HCT116 (cell line): ENCODE measurements at places on chromosomes 7 and 10.

- no peak for DNase-seq
Measured at GRCh38 chr10:119783665-119784027, 57.8 kb downstream of the INPP5F start.

DNA sequence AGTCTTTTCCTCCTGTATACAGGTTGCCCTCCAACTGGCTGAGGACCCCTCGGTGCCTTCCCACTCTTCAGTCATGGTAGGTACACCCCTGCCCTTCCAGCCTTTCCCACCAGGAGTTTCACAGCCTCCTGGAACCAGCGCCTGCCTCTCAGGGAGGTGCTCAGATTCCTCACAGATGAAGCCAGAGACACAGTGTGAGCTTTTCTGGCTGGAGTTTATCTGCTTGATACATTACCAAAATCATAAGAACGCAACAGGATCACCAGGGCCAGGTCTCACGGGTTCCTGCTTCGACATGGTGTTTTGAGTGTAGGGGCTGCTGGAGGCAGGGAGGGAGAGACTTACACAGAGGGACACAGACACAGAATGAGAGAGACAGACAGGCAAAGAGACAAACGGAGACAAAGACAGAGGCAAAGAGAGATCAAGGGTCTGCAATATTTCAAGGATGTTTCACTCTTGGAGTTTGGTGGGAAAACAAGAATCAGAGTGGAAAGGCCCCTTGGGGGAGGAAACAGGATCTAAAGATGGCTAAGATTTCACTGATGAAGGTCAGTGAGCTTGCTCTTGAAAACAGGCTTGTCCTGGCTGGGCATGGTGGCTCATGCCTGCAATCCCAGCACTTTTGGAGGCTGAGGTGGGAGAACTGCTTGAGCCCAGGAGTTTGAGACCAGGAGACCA, 6.5 kb upstream of the INMT start:
- DNase-seq, result no peak

GRCh38 chr10:96646751-96647166, 59.9 kb upstream of the TM9SF3 start:
- no peak for DNase-seq

DNA sequence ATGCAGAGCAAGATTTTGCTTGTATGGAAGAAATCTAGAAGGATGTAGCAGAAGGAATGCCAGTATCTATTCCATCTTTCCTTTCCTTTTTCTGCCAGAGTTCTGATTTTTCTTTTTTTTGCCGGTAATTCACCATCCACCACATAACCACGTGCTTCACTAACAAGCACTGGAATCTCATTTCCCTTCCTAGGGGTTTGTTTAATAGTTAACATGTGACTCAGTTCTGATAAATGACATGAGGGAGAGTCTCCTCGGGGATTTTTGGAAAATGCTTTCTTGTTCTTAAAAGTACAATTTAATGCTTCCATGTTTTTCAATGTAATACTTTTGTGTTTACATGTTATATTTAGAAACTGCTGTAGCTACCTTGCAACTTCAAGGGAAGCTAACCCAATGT, 590.2 kb downstream of the SH2D4B start:
- DNase-seq, result no peak

GRCh38 chr10:74223755-74224529, 72.9 kb downstream of the ADK start:
- peak; percentile 89 for DNase-seq

DNA sequence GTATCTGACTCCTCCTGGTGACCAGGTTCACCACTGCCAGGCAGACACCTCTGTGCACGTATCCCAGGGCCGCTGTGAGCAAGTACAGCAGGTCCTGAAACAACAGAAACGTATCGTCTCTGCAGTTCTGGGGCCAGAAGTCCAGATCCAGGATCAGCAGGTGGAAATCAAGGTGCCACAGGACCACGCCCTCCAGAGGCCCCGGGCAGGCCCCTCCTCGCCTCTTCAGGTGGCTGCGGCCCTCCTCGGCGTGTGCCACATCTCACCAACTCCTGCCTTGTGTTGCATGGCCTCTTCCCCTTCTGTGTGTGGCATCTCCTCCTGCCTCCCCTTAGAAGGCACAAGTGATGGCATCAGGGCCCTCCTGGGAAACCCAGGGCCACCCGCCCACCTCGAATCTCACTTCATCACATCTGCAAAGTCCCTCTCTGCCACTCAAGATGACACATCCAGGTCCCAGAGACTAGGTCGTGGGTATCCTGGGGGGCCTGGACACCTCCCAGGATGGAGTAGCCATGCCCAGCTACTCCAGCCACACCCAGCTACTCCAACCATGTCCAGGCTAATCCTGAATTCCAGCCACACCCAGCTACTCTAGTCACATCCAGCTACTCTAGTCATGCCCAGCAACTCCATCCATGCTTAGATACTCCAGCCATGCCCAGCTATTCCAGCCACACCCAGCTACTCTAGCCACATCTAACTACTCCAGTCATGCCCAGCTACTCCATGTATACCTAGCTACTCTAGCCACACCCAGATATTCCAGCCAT, 52.6 kb upstream of the DNAAF5 start:
- no peak for DNase-seq

DNA sequence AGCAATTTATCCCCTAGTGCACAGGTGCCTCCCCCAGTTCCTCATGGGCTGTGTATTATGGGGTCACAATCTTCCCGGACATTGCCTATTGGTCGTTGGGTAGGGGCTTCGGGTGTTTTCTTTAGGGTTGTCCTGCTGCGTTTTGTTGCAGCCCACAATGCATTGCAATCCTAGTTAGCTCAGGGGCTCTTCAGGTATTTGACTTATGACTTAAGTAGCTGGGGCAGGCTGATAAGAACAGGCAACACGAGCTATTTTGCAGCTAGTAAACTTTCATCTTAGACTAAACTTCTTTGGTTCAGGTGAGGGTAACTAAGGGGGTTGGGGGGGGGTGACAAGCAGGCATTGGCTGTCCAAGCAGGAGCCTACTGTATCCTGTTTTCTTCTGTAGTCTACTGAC, 158.5 kb downstream of the TPST1 start:
- DNase-seq, result no peak

- no peak for DNase-seq
Measured at GRCh38 chr7:133859871-133860450, 267.2 kb upstream of the LRGUK start.

GRCh38 chr7:1055491-1055955, 11.2 kb downstream of the GPR146 start:
- no peak for DNase-seq

DNA sequence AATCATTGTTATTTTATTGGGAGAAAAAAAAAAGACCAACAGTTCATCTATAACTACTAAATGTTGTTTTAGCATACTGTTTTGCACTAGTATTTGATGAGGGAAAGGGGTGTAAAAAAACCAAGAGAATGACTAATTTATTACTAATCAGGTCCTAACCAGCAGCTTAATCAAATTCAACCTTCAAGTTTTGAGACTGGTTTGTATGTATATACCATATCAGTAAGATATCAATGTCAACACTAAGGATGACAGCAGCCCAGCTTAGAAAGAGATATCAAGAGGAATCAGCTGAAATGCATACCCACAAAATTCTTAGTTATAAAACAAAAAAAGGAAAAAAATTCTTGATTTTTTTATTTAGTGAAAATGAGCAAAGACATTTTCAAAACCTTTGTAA, 122.6 kb downstream of the KMT2C start:
- no peak for DNase-seq

GRCh38 chr10:71334221-71334791, 15.2 kb downstream of the SLC29A3 start:
- no peak for DNase-seq

GRCh38 chr10:49313501-49314070, 14.6 kb downstream of the C10orf71 start:
- DNase-seq, result no peak

GRCh38 chr7:55080000-55080623, 61.3 kb downstream of the EGFR start:
- no peak for DNase-seq

- no peak for DNase-seq
Measured at GRCh38 chr7:85021101-85021704, 165.7 kb downstream of the SEMA3D start.

GRCh38 chr10:842795-843194, 88.7 kb downstream of the LARP4B start:
- no peak for DNase-seq

GRCh38 chr10:95211606-95212279, 17.7 kb downstream of the ACSM6 start:
- no peak for DNase-seq

GRCh38 chr7:100488333-100489095, 4.8 kb downstream of the NYAP1 start:
- no peak for DNase-seq

GRCh38 chr10:100736809-100737354, 8.5 kb upstream of the PAX2 start:
- no peak for DNase-seq

DNA sequence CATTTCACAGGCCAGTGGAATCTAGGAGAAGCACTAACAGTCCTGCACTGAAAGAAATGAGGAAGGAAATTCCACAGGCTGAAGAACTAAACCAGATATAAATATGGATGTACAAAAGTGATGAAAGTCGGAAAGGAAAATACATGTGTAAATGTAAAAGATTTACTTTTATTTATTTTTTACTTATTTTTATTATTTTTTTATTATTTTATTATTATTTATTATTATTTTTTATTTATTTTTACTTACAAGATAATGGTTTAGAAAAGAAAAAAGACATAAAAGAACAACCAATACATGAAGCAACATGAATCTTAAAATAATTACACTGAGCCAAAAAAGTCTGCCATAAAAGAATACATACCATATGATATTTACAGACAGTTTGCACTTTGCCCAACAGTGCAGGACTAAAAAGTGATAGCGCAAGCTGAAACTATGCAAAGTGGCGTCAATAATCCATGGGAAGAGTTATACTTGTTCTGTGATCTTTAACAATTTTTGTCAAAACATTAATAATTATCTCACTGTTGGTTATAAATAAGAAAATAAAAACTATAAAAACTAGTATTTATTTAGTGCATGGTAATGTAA, 317.8 kb upstream of the MKI67 start:
- no peak for DNase-seq

DNA sequence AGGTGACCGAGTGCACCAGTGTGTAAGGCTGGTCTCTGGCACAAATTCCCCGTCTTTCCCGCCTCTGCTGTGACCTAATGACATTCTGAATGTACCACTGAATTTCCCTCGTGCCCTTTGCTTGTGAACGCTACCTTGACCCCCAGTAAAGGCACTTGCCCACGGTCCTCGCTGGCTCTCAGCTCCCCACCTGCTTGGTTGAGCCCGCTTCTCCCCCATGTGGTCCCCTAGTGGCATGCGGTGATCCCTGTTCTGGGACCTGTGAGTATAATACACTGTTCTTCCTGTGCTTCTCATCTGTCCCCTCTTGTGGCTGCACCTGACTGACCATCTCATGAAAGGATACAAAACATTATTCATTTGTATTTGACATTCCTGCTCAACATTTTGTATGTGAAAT, 495.7 kb downstream of the INHBA start:
- no peak for DNase-seq

GRCh38 chr10:102963756-102964025, 45.6 kb downstream of the CNNM2 start:
- DNase-seq, result no peak

GRCh38 chr10:90944749-90945148, 23.9 kb upstream of the ANKRD1 start:
- no peak for DNase-seq
